Keratinocyte (primary cell): ENCODE measurements at places on chromosomes 11 and 22. TPM values are rescaled to one million over a fixed set of nuclear protein-coding genes. Genes with fewer than 3 reads are reported as not detected.

- DNase-seq: no peak
These were observed 44.6 kb downstream of the IGF2 start for GRCh38 chr11:2094354-2095197.

SAA4 gene
- 0.17 TPM in 1 of 3 replicates, not detected in the others for polyA plus RNA-seq

GRCh38 chr11:61725781-61726231 lies 26.6 kb upstream of the MYRF start:
- no peak for DNase-seq

- DNase-seq: no peak
These were observed 187.4 kb upstream of the API5 start for GRCh38 chr11:43124272-43124935.

BDNF gene
- polyA plus RNA-seq: 0.14 to 0.49 TPM (median 0.35 TPM) in 3 replicates

DNA sequence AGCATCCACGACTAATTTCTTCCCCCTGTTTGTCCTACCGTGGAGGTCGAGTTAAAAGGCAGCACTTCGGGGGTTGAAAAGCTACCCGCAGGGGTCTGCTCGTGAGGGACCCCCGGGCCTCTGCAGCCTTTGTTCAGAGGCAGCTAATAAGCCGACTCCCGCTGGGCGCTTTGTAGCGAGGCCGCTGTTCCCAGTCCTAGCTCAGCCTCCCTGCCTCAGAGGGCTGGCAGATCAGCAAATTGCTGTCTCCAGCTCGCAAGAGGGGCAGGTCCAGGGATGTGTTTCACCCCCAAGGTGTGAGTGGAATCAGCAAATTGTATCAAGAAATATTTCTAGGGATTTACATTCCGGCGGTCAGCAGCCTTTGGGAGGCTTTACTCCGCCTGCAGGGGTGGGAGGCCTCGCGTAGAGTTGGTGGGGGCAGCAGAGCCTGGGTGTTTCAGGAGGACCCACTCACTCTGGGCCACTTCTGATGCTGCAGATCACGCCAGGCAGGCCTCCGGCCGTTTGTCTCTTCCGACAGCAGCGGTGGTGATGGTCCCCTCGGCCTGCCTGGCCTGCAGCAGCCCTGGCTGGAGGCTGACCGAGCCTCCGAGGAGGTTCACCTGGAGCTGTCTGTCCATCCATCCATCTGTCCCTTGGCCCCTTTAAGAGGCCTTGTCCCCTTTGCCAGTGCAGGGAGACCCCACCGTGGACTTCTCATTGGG lies 21.6 kb upstream of the KCNQ1OT1 start:
- DNase-seq: no peak

GRCh38 chr11:10568486-10568941 lies at the start of gene LYVE1:
LYVE1 (minus strand) TSS chr11:10568665; CDS start chr11:10568532, 133 bp downstream.
- no peak for DNase-seq

- no peak for DNase-seq
These were observed 133.6 kb downstream of the DSCAML1 start for GRCh38 chr11:117663414-117663813.

GRCh38 chr11:57001674-57002401 lies 13.1 kb downstream of the OR5AK2 start:
- DNase-seq: no peak

DNA sequence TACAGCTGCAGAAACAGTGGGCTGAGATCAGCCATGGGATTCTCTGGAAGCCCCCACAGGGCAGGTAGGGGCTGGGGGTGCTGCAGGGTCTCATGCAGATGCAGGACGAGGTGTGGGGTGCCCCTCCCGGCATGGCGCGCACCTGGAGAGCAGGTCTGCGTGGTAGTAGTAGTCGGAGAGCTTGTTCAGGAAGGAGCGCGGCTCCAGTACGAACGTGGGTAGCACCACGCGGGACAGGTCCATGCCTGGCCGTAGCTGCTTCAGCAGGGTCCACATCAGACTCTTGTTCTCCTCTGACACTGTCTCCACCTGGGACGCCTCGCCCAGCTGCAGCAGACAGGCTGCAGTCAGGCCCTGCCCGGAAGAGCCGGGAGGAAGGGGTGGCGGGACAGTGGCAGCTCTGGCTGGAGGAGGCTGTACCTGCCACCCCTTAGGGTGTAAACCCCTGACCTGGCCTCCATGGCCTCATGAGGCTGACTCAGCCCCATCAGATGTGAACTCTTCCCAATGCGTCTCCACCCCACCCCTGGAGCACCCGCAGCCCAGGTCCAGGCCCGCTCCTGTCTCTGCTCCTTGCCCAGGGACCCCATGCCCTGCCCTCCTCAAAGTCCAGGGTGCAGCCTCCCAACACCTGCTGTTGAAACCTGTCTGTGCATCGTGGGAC lies 47.0 kb upstream of the CARS1 start:
- no peak for DNase-seq
